ENCODE measurements at places on chromosomes 2 and 18.

DNA sequence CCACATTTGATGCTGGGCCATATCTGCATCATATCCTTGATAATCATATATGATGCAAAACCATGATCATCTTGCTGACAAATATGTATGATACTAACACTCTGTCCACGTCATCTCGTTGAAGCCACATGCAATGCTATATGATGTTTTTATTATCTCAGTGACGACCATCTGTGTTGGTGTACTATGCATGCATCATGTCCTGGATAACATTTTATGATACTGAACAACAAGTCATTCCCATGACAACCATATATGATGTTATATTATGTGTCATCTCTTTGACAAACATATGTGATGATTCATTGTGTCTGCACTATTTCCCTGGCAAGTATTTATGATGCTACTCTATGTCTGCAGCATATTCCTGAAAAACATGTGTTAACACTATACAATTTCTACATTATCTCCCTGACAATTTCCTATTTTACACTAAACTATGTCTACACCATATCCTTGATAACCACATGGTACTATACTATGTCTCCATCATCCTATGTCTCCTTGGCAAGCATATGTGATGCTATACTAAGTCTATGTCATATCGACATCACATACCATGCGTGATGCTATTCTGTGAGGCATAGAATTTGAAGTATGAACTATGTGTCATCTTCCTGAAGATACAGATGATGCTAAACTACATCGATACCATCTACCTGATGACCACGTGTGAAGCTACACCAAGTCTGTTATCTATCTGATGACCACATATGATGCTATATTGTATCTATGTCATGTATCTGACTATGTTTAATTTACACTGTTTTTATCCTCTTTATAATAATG, 37.0 kb downstream of the DAW1 start:
- no peak for DNase-seq

- no peak for DNase-seq
Measured at GRCh38 chr2:27627963-27628766, 647 bp downstream of the CCDC121 start.

- no peak for DNase-seq
Measured at GRCh38 chr2:10661846-10662245, 27.9 kb downstream of the NOL10 start.

DNA sequence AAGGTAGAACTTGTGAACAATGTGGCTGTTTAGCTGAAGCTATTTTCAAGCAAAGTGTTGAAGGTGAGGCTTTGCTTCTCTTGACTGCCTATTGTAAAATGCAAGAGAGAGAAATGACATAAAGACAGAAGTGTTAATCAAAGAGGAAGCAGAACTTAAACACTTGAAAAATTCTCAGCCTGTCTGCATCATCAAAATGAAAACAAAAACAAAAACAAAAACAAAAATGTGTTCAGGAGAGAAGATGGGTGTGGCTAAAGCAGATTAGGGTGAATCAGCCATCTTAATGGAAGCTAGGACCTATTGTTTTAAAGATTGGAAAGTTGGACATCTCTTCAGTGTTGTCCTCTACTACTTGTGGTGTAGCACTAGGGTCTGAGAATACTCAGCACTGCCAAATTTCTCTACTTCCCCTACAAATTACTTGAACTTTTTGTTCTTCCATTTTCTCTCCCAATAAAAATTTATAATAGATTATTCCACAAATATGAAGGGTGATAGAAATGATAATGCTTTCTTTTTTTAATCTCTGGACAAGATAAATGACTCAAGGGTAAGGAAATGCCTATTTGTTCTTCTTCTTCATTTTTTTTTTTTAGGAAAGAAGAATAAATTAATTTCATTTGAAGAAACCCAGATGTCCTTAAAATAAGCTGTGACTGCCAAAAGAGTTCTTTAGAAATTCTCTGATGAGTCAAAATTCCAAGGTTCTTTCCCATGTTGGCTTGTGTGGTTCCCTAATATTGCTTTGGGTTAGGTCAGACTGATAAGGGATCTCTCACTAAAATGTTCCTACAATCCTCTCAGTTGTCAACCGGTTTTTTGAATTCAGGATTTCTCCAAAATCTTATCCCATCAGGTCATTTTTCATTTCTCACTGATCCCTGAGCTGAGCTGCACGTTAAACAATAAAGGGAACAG, 571.2 kb upstream of the ZEB2 start:
- DNase-seq = no peak

DNA sequence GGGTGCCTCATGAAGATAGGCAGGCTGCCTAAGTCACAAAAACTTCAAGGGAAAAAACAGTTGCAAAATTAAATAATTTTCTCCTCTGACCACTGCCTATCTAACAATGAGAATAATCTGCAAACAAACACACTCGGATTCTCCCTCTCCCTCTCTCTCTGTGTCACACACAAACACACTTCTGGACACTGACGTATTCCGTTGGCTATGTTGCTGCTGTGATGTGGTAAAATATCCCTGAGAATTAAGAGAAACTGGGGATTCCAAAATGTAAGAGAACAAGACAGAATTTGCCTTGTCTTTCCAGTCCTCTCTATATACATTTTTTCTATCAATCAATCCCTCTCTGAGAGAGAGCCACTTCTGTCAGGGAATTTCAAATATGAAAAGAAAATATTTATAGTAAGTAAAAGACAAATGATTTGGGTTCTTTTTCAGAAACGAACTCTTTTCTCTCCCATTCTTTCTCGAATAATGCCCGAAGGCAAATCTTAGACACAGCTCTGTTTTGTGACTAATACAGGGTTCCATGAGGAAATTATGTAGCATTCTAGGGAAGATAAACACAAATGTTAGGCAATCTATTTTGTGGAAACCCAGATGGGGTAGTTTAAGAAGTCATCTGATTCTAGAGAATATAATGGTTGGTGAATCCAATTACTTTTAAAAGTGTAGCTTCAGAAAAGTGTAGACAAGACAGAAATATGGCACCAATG, 310.3 kb upstream of the CYP26B1 start:
- DNase-seq = no peak

DNA sequence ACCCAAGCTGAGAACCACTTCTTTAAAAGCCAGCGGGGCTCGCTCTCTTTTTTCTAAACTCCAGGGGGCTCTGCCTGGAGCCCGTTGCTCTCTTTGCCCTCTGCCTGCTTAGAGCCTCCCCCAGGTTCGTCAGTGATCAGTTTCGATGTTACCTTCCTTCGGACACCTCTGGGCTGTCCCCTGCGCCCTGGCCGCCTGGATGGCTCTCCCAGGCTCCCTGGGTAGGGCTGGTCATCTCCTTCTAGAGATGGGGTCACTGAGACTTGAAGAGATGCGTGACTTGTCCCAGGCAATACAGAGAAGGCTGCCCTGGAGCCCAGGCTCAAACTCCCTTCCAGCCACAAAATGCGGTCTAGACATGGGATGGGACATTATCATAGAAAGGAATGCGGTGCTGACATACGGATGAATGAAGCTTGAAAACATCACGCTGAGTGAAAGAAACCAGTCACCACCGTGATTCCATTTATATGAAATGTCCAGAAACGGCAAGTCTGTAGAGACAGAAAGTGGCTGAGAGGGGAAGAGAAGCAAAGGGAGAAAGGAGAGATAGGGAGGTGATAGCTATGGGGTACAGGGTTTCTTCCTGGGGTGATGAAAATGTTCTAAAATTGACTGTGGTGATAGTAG, 14.6 kb downstream of the KCNF1 start:
- no peak for DNase-seq

DNA sequence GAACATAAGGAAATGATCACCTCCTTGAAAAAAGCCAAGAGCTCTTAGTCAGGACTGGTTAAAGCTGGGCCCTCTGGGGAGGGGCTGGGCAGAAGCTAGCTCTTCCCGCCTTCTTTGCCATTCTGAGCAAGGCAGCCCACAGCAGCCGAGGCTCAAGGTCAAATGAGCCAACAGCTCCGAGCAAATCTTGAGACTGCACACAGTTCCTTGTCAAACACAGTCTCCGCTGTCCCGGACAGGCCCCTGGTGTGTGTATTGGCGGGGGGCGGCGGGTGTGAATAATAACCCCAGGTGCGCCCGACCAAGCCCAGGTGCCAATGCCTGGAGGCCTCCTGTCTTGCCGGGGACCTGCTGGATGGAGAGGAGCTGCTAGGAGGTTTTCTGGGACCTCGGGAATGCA, 46.4 kb upstream of the ACAA2 start:
- no peak for DNase-seq

GRCh38 chr2:85560812-85561279, 447 bp downstream of the GGCX start:
- DNase-seq = no peak

DNA sequence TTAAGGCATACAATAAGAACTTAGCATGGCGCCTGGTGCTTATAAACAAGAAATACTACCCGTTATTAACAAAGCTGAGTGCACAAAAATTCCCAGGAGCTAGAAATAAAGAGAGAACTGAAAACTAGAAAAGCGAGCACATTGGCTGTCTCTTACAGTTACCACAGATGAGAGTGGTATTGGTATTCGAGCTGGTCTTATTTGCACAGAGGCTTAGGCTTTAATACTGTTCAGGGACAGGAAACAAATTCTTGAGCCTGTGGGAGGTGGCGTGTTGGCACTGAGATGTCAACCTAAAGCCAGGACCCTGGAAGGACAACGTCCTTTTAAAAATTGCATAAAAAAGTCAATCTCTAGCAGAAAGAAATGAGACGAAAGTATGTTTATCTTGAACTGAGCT, 67.3 kb upstream of the IGFBP2 start:
- DNase-seq = no peak

DNA sequence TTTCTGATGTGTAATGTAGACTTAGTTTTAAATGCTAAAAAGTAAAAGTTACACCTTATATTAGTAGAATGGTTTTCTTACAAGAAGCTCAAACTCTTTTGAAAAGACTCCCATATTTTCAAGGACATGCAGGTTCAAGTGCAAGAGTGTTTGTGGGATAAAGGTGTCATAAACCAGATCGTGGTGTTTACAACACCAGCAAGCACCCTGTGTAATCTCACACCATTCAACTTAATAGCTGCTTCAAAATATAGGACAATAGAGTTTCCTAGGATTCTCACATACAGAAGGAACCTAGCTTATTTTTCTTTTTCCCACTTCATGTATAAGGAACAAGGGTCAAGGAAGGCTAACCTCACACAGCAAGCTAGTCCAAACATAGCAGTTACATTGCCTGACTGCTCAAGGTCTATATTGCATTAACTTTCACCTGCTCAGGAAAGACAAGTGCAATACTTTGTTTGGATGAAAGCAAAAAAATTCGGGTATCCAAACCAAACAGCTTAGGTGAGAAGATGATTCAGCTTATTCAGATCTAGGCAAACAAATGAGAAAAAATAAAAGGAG, 172.3 kb downstream of the IKZF2 start:
- no peak for DNase-seq

DNA sequence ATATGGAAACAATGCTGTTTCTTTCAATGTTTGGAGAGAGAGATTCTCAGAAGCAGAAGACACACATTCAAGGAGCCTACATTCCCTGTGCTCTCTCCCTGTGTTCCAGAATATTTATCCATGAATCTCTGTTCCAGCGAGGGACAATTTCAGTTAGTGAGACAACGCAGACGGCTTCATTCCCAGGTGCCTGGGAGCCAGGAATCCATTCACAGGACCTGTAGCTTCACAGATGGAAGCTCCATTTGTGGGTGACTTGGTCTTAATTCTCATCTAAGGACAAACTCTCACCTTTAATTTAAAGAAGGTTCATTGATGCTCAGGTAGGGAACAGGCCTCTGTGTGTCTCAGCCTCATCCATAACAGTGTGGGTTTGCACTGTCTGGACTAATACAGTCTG, 1156.6 kb downstream of the RPIA start:
- DNase-seq = no peak

DNA sequence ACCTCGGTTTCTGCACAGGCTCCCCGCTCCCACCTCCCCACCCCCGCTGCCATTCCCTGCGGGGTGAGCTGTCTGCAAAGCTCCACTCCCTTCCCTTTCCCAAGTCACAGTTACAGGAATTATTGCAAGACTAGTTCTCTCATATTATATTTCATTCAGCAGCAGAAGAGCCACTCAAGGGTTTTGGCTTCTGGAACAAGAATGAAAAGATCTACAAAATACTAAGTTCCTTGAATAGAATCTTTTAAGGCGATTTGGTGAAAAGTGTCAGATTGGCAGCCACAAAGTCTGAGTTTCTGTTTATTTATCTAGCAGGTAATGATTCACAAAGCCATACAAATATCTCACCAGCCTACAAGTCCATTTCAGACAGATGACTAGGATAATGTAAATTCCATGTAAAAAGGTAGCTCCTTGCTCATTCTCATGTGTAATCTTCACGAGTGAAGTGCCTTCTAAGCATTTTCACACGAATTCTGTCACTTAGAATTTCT, 221.9 kb upstream of the RBBP8 start:
- DNase-seq = peak; percentile 68

- DNase-seq = no peak
Measured at GRCh38 chr2:943821-944220, 6.8 kb upstream of the SNTG2 start.

DNA sequence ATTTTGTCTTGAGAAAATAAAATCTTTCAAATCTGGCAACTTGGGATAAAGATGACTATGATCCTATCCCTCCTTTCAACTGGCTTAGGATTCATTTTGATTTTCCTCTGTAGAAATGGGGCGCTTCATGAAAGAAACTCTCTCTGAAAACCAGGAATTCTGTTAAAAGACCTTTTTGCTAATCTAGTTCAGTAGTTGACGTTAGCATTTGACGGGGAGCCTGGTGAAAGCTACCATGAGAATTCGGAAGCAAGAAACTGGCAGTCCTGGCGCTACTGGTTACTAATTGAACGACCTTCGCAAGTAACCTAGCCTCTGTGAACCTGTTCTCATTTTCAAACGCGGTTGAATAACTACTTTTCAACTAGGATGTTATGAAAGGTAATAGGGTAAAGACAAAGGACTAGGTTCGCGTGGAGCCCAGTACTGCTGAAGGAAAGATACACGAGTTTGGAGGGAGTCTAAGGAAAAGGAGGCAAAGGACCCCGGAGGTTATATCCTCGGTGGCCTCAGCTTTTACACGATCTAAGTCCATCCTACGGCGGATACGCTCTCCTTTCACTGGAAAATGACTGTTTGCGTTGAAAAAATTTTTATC, 604 bp upstream of the STK11IP start:
- DNase-seq = no peak
